ENCODE measurements at places on chromosomes 7 and 10.

DNA sequence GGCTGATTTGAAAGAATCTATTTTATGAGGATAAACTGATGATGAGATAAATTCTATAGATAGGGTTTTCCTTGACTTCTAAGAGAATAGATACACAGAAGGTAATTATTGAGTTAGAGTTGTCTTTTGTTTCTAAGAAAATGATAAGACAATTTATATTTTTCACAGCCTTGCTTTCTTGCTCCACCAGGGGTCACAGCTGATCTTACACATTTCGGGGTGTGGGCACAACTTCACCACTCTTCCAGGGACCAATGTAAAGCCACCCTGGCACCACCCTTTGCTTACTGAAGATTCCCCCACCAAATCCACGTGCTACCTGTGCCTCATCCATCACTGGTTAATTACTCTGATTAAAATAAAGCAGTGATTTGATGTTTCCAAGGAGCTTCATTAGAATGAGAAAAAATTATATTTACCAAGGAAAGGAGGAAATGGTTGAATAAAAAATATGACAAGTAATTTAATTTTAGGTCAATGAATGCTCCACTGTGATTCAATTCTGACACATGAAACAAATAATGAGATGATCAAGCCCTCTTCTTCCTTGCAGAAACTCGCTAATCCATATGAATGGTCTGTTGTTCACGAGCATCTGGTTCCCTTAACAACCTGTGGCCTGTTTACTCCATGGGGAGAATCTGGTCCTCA, 177.3 kb upstream of the TNS3 start:
- no peak for DNase-seq

- no peak for DNase-seq
Observed at GRCh38 chr7:6286486-6286885, 14.1 kb upstream of the CYTH3 start.

- DNase-seq = no peak
Observed at GRCh38 chr10:14485986-14486385, 155.3 kb upstream of the FRMD4A start.

DNA sequence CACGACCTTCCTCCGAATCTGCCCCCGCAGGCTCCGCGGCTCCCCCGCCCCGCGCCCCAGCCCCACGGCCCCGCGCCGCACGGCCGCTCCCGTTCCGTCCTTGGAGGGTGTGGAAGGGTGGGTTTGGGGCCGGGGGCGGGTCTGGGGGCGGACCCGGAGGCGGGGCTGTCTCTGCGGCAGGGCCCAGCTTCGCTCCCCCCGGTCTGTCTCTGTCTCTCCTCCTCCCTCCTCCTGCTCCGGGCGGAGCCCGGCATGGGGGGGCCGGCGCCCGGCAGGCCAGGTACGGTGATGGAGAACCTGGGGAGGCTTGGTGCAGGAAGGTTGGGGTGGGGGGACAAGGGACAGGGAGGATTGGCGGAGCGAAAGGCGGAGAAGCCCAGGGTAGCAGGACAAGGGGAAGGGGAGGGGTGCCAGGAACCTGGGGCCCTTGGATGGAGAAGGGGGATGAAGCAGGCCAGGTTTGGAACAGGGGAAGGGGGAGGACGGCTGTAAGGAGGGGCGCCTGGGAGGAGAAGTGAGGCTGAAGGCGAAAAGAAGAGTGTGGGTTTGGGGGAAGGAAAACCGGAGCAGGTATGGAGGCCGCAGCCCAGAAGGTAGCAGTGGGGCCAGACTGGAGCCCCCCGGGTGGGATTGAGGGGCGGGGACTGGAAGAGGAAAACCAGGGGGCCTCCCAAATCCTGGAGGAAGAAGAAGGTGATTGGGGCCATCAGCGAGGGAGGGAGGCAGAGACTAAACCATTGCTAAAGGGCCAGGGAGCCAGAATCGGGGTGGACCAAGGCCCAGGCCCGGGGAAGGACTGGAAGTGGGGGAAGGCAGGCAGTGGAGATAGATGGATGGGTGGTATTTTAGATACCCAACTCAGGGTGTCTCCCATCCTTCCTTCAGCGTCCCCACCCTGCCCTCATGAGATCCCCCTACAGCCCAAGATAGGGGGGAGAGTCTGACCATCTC, at the start of gene NYAP1:
Gene NYAP1, plus strand, starts transcription at position 206 of the 951 bp plus-strand sequence. CDS start 1,385 bp downstream, outside the sequence.
- DNase-seq = no peak

- no peak for DNase-seq
Observed at GRCh38 chr7:128302139-128302538, 41.6 kb downstream of the RBM28 start.

GRCh38 chr10:117005026-117005526, at the start of gene SHTN1:
TSS of gene SHTN1 (minus strand) at chr10:117005187. CDS start at chr10:117005079, 108 bp downstream.
- peak; percentile 75 for DNase-seq

GRCh38 chr10:59819265-59819664, 66.0 kb upstream of the MRLN start:
- DNase-seq = no peak

GRCh38 chr10:3959370-3960325, 174.6 kb upstream of the KLF6 start:
- no peak for DNase-seq

DNA sequence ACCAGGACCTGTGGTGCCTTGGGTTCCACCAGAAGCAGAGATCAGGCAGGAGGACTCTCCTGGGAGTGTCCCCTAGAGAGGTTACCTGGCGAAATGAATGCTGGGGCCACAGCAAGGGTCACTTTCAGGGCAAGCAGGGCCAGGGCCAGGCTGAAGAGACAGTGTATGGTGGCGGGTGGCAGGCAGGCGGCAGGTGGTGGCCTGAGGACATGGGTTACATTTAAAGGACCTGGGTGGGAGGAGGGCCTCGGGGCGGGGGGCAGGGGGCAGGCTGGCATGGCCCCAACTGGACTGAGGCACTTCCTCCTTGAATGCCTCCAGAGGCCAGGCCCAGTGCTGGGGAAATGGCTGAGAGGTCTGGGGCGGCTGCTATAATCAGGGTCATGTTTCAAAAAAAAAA, 14.7 kb upstream of the TBRG4 start:
- DNase-seq = no peak

GRCh38 chr7:3887096-3887690, 586.1 kb downstream of the SDK1 start:
- no peak for DNase-seq

DNA sequence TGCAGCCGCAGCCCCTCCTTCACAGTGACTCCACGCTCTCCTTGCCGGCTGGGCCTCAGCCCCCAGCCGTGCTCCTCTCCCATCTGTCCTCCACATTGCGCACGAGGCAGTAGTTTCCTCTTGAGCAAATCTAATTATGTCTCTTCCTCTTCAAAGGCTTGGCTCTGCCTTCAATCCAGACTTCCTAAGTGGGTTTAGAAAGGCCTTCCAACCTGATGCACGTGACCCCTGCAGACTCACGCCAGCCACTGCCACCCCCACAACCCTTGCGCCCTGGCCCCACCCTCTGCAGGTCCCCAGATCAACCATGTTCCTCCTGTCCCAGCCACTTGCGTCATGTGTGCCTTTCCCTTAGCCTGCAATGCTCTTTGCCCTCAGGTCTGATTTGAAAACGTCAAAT, 75.0 kb upstream of the ADAM12 start:
- no peak for DNase-seq

DNA sequence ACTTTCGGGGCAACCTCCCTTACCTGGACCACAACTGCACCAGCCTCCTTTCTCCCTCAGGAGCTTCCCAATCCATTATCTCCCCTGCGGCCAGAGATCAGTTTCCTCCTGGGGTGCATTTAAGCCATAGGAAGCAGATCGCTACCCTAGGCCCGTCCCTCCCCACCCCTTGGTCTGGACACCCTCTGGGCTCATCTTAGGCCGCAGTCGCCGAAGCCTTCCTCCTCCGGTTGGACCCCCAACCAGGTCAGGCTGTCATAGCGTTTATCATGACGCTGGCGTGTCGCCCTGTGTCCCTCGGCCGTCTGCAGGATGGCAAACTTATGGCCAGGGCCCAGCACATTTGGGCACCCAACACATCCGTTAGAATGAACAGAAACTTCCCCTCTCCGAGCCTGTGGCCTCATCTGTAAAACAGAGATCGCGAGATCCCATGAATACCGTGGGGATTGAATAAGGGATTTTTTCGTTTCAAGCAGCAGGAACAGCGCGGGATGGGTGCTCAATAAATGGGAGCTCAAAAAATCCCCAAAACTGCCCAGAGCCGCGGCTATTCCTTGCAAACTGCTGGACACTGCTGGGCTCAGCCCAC, 669 bp upstream of the AP5Z1 start:
- DNase-seq = peak; percentile 77

DNA sequence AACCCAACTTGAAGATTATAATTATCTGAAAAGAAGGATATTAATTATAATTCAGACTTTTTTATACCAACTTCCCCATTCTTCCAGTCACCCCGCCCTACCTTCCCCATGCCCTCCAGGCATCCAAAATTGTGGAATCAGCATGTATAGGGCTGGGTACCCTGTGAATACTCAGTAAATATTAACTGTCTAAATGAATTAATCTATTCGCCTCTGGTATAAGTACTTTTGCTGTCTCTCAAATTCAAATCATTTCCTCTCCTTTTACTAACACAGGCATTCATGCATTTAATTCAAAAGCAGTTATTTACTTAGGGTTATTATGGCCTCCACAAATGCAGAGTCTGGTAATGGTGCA, 26.5 kb upstream of the GOT1 start:
- DNase-seq = no peak

DNA sequence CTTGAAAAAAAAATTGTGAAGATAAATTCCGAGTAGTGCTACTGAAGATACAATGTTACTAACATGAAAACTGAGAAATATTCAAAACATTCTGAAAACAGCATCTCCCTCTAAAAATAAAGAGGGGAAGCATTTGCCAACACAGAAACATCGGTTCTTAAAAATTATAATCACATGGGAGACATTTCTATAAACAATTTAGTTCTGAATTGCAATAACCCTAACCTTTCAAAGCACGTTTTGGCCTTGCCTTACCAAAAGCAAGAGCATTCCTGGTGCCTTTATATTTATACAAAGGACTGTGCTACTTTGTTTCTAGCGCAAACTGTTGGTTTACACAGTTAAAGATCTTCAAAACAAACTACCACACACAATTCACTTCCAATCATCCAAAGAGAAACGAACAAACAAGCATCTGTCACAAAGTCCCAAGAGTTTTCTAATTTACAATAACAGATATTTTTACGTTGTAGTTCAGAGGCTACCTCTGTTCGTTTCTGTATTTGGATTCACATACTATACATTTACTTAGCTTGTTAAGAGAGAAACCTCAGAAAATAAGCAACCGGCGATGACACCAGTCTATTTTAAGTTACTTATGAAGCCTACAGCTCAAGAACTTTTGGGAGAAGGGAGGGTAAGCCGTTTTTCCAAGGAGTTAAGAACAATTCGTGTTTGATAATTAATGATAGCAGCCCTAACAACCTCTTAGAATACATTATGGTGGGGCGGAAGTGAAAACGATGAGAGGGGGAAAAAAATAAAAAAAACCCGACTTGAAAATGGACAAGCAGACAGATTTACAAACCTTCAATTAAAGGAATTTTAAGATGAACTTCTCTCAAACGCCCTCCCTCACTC, 1.3 kb downstream of the ABI1 start:
- DNase-seq = peak; percentile 24

DNA sequence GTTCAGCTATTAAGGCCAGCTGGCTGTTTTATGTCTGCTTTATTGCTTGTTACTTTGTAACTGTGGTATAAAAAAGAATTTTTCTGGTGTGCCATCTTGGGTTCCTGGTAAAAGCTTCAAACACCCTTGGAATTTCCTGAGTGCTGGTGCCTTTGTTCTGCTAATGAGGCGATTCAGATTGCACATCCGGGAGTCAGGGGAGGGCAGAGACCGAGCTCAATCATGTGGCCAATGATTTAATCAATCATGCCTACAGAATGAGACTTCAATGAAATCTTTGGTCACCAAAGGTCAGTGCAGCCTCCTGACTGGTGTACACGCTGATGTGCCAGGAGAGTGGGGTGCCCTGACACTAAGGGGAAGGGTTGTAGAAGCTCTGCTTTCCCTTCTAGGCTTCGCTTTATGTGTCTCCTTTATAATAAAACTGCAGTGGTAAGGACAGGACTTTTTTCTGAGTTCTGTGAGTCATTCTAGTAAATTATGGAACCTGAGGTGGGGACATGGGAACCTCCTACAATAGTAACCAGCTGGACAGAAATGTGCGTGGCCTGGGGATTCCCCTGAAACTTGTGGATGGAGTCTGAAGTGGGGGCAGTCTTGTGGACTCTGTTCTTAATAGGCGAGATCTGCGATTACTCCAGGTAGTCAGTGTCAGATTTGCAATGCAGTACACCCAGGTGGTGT, 69.4 kb upstream of the OGDHL start:
- no peak for DNase-seq

DNA sequence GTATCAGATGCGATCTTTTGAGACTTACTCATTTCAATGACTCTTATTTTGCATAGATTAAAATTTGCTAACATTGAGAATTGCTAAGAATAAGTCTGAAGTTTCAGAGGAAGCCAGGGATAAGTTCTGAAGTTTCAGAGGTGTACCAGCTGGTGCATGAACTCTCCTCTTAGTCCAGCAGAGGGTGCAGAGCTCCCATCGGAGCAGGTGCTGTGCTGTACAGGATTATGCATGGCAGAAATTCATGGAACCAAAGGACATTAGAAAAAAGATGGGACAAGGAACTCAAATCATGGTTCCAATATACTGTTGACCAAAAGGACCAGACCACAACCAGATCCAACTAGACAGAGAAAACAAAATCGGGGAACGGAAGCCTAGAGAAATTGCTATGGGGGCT, 41.9 kb downstream of the MGAM2 start:
- DNase-seq = peak; percentile 27

DNA sequence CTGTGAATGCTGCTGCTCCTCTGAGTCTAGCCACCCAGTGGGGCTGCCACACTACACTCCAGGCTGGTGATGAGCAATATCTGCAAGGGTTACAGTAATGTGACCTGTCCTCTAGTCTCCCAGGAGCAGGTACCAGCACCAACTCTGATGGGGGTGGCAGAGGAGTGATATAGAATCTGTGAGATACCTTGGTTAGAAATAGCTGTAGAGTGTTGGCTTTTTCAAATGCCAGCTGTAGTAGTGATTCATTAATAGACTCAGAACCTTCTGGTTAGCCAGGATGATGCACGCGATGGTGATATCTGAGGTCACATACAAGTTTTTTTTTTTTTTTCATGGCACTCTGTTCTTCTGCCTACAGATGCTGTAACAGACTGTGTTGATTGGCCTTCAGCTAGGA, 757.1 kb downstream of the INHBA start:
- no peak for DNase-seq

- DNase-seq = peak; percentile 39
Observed at GRCh38 chr10:110387983-110388686, 83.4 kb upstream of the SMNDC1 start.

DNA sequence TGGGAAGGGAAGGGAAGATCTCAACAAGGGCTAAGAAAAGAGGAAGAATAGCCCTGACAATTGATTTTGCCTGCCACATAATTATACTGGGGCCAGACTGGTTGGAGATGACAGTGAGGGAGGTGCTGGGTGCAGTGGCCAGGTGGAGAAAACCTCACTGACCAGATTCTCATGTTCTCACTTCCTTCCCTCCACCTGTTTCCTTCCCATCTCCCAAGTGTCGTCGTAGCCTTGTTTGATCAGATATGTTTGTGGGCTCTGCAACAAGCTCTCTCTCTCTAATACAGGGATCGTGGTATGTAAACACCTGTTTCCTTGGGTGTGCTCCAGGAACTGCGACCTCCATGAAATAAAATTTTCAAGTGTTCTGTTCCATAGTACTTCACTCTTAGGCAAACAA, 60.2 kb downstream of the VCL start:
- DNase-seq = no peak

- DNase-seq = no peak
Observed at GRCh38 chr10:78747401-78748234, 321.1 kb upstream of the ZMIZ1 start.

- no peak for DNase-seq
Observed at GRCh38 chr10:120365872-120366271, 91.2 kb upstream of the PLPP4 start.
